Right atrium auricular region (tissue), 2 donors: ENCODE measurements at places on chromosomes 3 and 15.

DNA sequence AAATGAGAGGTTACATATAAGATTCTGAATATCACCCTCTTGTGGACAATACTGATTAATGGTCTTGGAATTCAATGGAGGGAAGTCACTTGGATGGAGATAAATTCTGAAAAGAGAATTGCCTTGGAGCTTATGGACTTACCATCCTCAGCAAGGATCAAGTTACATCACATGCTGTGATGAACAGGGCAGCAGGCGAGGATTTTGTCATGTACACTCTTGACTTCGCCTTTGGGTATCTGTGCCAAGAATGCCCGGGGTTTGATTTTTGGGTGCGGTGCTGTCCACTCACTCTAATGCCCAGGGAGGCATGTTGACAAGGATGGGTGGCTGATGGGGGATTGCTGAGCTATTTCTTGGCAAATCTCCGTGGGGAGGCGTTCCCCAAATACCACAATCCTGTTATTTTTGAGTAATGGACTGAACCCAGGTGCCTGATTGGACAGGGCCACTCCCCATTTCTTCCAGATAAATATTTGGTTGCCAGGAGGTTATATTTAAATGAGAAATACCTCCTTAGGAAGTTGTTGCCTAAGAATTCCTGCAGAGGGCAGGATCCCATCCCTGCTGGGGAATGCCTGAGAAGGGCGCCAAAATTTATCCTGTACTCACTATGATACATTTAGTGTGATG is 96.3 kb downstream of the TPRG1 start:
- DNase-seq: no peak

DNA sequence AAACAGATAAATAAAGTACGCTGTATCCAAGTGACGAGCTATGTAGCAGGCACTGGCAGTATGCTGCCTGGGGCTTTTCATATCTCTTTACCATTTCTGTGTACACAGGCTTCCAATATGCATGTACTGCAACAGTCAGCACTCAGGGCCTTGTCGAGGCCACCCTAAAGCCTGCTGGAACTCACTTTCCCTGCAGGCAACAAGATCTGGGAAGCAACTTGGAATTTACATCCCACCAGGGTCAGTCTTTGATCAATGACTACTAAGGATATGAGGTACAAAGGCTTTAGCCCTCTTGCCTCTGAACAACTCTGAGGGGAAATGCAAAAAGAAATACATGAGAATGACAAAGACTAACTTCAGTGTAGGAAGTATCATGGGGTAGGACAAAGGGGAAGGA is 101.8 kb upstream of the ARL6 start:
- DNase-seq: no peak

DNA sequence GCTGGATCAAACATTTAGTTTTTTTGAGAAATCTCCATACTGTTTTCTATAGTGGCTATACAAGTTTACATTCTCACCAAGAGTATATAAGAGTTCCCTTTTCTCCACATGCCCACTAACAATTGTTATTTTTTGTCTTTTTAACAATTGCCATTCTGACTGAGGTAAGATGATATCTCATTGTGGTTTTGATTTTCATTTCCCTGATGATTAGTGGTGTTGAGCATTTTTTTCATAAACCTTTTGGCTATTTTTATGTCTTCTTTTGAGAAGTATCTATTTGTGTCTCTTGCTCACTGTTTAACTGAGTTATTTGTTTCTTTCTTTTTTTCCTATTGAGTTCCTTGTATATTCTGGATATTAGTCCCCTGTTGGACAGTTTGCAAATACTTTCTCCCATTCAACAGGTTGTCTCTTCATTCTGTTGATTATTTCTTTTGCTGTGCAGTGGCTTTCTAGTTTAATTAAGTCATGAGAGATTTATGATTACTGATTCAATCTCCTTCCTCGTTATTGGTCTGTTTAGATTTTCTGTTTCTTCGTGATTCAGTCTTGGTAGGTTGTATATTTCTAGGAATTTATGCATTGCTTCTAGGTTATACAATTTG is 6.7 kb upstream of the RNF13 start:
- DNase-seq: no peak

DNA sequence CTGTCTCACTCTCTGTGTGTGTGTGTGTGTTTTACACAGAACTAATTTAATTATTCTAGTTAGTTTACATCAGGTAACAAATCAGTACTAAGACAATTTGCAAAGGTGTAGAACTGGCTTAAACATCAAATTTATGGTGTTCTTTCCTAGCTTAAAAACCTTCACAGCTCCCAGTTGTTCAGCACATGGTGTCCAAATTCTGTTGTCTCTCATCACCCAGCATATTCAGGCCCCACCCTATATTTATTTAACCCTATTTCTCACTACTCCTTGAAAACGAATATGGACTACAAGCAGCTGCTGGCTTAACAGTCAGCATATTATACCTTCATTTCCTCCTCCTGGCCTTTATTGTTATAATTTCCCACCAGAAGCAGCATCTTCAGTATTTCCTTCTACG is 1.2 kb downstream of the IL20RB start:
- DNase-seq: no peak
